ENCODE measurements at places on chromosomes 3 and 15.

GRCh38 chr3:101695779-101696372, 9.4 kb upstream of the RPL24 start:
- DNase-seq = no peak

- DNase-seq = no peak
Observed at GRCh38 chr3:29690686-29691353, 409.9 kb downstream of the RBMS3 start.

- no peak for DNase-seq
Observed at GRCh38 chr15:74388363-74388951, 21.0 kb upstream of the CYP11A1 start.

DNA sequence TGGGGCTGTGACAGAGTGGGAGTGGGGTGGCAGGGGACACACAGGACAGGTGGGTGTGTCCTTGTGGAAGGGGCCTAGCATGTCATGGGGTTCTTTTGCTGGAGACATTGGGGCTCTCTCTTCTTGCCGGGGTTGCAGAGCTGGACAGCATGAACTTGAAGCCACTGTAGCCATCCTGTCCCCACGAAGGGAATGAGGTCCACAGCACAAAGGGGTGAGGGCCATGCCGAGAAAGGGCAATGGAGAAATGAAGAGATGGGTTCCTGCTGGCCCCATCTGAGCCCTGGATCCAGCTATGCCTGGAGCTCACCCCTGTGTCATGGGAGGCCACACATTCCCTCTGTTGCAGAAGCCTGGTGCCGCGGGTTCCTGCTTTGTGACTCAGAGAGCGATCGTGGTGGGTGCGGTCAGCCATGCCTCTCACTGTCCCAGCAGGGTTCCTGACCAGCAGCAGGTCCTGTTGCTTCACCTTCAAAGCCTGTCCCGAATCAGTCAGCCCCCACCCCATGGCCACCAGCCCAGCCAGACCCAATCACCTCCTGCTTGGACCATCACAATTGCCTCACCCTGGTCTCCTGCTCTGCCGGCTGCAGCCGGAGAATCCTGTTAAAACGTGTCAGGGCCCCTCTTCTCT, 50.0 kb downstream of the DNAJB8 start:
- DNase-seq = no peak

GRCh38 chr3:48830715-48831114, 17.0 kb downstream of the PRKAR2A start:
- DNase-seq = no peak

DNA sequence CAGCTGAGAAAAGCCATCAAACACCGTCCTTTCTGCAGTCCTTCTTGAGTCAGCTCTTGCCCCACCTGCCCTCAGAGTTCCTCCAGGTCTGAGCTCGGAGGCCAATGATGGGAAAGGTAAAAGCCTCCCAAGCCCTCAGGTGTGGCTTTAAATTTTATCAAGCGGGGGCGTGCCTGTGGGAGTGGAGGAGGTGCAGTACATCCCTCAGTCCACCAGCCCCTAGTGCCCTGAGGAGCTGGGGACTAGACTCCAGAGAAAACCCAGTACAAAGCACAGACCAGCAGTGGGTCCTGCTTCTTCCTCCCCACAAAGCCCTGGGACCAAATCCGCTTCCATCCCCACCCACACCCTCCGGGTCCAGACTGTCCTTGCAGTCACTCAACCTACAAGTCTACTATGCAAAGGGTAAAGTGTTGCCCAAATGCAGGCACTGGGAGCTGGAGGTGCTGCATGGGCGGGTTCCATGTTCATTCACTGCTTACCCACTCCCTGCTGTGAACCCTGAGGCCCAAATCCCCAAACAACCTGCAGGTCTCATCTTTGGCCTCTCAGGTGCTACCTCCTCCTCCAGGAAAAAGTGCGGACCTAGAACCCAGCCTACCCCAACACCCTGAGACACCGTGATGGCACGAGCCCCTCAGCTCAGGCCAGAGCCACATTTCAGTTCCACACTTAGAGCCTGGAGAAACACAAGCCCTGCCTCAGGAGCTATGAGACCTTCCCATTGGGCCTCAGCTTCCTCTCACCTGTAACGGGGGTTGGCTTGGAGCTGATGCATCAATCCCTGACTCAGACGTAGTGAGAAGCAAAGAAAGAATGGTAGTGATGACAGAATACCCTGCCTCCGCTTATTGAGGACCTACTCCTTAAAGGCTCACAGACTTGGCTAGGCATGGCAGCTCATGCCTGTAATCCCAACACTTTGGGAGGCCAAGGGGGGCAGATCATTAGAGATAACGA, 2.4 kb downstream of the PFKFB4 start:
- DNase-seq = no peak

DNA sequence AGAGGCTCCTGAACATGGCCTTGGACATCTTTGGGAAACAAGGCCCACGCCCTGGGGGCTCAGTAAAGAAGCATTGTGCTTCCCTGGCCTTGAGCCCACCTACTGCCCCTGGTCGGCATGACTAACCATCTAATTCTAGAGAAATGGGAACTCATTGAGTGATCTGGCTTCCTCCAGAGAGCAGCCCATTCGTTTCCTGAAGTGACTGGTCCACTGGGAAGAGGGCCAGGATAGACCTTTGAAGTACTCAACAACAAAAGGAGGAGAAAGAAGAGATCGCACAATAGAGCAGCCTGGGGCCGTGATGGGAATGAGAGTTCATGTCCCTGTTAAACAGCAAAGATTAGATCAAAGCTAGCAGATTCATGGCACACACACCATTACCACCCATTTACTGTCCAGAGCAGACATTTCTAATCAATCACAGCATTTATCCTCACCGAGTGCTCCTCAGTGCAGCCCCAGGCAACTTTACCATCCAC, 514.4 kb upstream of the PROK2 start:
- no peak for DNase-seq

- no peak for DNase-seq
Observed at GRCh38 chr3:100157685-100158084, 43.4 kb upstream of the FILIP1L start.

DNA sequence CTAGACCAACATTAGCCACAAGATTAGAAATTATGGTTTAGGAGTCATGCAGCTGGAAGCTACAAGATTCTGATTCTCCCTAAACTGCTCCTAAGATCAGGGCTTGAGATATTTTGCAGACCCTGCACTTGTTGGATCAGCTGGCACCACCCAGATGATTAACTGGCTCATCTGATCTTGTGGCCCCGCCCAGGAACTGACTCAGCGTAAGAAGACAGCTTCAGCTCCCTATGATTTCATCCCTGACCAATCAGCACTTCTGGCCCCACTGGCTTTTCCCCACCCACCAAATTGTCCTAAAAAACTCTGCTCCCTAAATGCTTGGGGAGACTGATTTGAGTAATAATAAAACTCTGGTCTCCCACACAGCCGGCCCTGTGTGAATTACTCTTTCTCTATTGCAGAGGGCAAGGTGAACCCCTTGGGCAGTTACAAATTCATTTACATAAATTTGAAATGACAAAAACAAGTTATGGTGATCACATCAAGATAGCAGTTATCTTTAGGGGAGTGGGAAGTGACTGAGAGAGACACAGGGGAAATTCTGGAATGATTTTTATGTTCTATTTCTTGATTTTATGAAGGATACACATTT, 76.5 kb downstream of the CD200R1L start:
- no peak for DNase-seq

DNA sequence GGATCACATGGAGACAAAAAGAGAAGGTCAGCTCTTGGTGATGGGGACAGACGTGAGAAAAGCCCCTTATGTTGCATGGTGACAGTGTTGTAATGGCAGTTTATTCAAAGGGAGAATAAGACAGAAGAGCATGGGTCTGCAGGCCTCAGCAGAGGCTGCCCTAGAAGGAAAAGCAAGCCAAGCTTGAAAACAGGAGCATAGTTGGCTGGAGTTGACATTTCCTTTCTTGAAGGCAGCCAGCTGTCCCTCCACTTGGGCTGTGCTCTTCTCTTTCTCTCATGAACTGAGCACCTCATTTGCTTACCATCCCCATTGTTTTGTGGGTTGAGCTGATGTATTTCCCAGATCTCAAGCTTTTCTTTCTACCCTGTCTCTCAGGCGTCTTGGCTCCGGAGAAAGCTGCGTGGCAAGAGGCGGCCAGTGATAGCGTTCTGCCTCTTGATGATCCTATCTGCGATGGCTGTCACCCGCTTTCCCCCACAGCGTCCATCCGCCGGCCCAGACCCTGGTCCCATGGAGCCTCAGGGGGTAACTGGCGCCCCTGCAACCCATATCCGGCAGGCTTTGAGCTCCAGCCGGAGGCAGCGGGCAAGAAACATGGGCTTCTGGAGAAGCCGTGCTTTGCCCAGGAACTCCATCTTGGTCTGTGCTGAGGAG, 52.9 kb downstream of the GASK1A start:
- DNase-seq = no peak

DNA sequence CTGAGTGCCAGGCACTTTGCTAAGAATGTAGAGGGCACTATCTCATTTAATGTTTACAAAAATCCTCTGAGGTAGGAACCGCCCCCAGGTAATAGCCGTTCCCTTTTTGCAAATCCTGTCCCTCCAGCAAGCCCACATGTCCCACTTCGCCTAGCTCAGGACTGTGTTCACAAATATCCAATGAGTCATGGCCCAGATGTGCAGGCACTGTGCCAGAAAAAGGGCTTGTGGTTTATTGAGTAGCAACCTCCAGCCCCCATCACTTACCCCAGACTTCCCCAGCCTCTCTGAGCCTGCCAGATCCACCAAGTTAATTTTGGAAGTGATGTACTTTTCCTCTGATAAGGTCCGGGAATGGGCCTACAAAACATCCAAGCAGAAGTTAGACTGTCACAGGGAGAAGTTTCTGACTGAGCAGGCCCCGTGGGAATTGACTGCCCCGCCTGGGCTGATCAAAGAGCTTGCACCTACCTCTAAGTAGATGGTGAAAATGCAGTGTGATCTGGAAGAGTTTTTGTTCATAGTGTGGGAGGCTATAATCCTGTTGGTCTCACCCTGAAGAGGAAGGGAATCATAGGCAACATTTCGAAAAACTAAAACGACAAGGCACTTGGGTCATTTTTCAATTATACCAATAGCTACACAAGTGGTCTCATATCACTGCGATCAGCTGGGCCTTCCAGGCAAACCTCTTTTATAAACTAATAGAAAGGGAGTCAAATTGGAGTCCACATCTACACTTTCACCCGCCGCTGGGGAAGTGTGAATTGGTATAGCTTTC, 15.7 kb downstream of the KIF9 start:
- DNase-seq = peak; percentile 71

DNA sequence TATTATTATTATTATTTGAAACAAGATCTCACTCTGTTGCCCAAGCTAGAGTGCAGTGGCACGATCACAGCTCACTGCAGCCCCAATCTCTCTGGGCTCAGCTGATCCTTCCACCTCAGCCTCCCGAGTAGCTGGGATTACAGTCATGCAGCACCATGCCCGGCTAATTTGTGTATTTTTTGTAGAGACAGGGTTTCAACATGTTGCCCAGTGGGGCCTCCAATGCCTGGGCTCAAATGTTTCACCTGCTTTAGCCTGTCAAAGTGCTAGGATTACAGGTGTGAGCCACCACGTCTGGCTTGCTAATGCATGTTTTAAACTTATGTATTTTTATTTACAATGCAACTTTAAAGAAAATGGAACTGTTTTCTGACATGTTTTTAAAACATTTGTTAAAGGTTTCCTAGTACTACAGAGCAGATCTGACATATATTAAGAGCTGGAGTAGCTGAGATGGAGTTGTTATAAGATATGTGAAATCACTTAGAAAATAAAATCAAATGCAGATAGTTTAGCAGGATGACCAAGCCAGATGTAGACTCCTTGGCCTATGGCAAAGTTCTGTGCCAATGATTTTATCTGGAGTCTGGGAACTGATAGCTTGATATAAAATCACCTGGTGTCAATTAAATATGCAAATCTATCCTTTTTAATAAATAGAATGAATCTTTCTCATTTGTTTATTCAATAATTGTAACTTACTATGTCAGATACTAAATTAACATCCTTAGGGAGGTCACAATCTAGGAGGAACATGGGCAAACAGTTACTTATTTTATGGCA, 310.1 kb upstream of the NAALADL2 start:
- DNase-seq = no peak

DNA sequence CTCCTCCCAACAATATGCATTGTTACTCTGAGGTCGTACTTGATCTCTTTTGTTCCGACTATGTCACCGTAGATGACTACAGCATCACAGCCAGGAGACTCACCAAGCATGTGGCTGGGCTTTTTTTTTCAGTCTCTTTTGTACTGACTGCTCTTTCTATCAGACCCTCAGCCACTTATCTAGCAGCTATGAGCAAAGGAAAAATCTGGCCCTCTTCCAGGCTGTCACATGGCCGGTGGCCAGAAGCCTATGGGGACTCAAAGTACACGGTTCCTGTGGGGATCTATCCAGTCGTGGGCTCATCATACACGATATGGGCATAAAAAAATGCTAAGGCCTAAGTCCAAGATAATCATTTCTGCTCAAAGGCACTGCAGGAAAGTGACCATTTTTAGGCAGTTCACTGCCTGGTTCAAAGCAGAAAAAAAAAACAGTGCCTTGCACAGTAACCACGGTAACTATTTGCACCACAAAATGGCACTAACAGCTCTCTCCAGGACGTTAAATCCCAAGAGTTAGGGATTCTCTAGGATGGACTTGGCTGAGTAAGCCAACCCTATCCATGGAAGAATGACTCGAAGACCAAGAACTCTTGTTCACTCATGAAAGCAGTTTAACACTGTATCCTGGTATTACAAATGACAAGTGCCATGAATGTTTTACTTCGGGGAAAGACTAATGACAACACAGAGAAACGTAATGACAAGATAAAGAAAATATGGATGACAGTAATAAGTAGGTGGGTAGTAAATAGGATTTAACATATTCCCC, 50.3 kb downstream of the SHQ1 start:
- DNase-seq = no peak

DNA sequence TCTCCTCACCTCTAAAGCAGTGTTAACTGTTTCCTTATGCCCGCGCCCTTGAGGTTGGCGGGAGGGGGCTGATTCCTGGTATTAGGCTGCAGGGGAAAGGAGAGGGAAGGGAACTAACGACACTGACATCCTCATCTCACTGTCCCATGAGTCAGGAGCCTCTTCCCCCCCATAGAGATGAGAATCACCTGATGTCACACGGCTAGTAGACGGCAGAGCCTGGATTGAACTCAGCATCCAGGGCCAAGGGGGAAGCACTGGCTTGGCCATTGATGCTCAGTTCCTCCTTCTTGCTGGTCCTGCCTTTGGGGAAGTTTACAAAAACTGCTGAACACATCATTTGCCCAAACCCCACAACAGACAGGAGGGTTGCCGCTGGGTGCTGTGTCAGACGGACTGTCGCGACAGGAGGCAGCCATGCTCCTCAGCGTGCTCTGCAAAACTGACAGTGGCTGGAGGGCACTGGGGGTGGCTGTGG, 38.5 kb downstream of the IDH2 start:
- DNase-seq = no peak

- DNase-seq = no peak
Observed at GRCh38 chr15:49412797-49413196, 10.2 kb upstream of the FGF7 start.

DNA sequence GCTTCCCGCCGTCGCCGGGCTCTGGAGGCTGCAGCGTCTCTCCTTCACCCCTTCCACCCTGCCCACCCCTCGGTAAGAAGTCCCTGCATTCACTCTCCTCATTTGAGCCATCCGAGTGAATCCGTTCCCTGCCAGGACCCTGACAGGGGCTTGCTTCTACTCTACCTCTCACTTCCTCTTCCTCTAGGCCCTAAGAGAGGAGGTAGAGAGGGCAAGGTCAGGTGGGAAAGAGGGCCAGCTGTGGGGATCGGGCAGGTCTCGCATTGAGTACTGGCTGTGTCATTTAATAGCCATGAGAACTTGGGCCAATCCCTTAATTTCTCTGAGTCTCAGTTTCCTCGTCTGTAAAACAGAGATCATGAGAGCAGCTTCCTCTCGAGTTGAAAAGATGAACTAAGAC, 283.6 kb downstream of the UACA start:
- DNase-seq = no peak

- DNase-seq = no peak
Observed at GRCh38 chr15:67049351-67050044, 15.9 kb upstream of the SMAD3 start.

- DNase-seq = no peak
Observed at GRCh38 chr3:182382112-182382857, 411.0 kb upstream of the ATP11B start.
